ENCODE measurements at places on chromosomes 4 and X. TPM values are rescaled to one million over a fixed set of nuclear protein-coding genes. Genes with fewer than 3 reads are reported as not detected.

The TMPRSS11F gene
- not detected for total RNA-seq

The ARHGAP10 gene
- 11.7 TPM for total RNA-seq

DNA sequence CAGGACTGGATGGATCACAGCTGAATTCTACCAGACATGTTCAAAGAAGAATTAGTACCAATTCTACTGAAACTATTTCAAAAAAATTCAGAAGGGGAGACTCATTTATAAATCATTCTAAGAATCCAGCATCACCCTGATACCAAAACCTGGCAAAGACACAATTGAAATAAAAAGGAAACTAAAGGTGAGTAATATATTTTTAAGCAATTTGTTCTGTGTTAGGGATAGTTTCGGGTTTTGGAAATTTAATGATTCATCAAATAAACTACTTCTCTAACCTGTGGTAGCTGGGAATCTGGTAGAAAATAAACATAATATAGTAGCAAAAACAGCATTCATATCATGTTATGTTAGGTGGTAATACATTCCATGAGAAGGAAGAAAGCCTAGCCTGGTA lies 662.2 kb upstream of the BOD1L1 start:
- DNase-seq, result no peak

DNA sequence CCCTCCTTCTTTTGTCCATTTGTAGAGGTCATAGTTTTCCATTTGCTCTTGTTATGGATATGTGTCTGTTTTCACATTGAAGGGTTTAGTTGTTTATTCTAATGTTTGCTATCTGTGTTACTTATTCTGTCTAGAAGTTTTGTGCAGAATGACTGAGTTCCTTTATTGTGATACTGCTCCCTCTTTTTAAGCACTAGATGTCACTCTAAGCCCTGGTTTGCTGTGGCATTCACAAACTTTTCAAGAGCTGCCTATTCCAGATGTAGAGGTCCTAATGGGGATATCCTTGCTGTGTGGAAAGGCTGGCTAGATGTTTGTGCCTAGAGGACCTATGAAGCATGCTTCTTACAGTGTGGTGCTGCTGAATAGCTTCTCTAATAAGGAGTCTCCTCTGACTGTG lies 338.6 kb downstream of the SPIN4 start:
- no peak for DNase-seq

The RS1 gene
- total RNA-seq, result not detected

The ASMT gene
- not detected for total RNA-seq

The MAGEC2 gene
- total RNA-seq, result not detected

- DNase-seq, result no peak
These were observed 53.2 kb downstream of the DOCK11 start for GRCh38 chrX:118548841-118549240.

DNA sequence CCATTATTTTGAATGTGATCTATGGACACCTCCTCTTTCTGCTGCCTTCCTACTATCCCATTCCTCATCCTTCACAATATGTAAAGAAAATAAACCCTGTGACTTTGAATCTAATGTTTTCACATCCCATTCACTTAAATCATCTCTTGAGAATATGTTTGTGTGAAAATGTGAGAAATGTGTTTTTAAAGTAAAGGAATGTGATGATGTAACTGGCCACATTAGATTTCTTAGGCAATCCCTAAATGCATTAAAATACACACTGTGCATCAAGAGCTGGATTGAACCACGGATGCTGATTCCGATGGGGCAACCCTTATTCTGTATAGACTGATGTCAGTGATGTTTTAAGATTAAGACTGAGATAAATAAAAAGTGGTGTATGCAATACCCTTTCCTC lies 558.9 kb upstream of the TENM3 start:
- no peak for DNase-seq

GRCh38 chr4:99411041-99411440 lies 24.1 kb downstream of the ADH7 start:
- DNase-seq, result no peak

DNA sequence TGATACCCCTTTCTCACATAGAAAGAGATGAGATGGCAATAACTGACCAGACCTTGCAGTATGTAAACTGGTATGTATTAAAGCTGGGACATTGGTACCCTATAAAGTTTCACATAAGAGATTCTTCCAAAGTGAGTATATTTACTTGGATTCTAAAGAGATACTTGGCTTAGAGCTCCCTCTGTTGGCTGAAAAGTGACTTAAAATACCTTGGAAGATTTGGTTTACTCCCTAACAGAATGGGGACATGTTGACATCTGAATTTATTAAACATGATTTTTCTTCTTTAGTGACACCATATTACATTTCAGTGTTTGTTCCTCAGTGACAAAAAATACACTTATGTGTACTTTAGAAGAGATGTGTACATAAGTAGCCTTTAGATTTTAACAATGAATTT lies 47.9 kb upstream of the RGN start:
- DNase-seq, result peak; percentile 33
